Stimulated activated CD8-positive, alpha-beta memory T cell treated with anti-CD3 and anti-CD28 coated beads, Interleukin-2, amount 100 ng/mL, for 1 hour (primary cell): ENCODE measurements at places on chromosomes 2 and 18.

DNA sequence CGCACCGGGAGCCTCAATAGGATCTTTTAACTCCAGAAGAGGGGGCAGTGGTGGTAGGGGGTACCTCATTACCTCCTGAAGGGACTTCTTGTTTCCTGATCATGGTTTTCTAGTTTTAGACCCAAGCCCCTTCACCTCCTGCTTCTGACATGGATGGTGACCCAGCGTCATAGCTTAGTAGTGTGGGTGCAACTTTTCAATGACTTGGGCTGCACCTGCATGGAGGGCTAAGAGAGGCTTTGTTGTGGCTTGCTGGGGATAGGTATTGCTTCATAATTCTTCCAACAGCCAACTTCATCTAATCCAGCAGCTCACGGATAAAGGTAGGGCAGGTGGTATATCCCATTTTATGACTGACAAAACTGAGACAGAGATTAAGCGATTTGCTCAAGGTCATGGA lies 3.0 kb downstream of the SLC1A4 start:
- DNase-seq = no peak

GRCh38 chr2:220628252-220628651 lies 943.9 kb downstream of the EPHA4 start:
- DNase-seq = no peak

DNA sequence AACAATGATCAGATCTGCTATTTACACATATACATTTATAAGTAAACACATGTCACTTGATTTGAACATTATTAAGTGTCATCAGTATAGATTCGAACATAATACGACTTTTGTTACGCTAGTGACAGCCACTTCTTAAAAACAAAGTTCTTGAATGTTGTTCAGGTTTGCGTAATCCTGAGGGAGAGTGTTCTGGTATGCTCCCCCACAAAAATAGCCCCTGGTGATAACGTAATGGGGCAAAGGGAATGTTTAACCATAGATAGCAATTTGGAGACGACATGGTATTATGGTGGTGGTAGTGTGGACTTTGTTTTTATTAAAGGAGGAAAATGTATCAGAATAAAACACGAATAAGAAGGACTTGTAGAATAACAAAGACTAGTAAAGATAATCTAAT lies 90.6 kb downstream of the PLEKHM3 start:
- DNase-seq = no peak

DNA sequence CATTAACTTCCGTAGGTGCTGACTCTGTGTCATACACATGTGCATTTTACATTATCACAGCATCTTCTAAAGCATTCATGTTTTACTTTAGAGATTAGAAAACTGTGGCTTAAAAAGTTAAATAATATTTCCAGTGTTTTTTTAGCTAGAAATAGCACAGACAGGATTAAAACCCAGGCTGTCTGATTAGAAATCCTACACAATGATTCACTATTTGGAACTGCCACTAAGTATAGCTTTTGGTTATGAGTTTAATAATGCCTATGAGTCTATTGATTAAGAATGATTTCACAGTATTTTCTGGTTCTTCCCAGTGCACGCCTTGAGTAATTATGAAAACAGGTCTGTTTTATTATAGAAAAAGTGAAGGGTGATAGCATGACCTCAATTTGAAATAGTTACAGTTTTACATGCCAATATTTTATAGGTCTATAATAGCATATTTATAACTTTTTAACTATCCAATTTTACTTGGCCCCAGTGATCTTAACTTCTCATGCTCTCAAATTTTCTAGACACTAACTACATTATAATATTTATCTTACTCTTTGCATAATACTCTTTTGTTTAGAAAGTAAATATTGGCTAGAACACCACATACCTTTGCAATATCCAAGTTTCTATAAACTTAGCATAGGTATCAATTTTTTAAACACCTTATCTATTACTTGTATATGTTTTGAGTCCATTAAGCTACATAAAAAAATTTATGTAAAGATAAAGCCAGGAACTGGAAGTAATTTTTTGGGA lies 313.2 kb downstream of the RND3 start:
- DNase-seq = no peak

DNA sequence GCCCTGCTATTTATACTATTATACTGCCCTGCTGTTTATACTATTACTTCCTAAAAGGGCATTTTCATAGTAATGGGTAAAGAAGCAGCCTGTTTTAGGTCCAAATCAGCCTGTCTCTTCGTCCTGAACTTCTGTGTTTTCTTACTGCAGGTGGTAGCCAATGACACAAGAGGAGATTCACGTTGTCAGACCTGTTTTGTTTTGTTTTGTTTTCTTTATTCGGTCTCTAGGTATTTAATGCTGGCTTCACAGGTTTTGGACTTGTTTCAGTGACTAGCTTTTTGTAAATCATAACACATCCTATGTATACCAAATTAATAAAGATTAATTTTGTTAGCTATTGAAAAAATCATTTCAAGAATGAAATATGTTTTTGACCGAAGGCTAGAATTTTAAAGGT lies 116.4 kb downstream of the MAP3K20 start:
- no peak for DNase-seq

DNA sequence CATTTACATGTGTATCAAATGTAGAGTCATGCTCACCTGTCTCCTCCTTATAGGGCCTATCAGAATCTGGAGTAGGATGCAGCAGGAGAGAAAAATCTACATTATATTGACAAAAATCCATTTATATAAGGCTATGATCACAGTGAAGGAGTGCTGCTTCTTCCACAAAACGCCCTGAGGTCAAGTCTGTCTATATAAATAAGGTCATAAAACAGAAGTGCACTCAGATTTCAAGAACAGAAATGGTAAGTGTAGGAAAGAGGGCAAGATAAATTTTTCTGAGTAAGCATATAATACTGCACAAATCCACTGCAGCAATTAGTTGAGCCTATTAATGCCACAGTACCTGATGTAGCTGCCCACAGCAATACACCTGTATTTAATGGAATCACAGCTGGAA lies 51.8 kb downstream of the COL5A2 start:
- DNase-seq = no peak

- no peak for DNase-seq
Measured at GRCh38 chr2:170229125-170229524, 51.2 kb downstream of the MYO3B start.

DNA sequence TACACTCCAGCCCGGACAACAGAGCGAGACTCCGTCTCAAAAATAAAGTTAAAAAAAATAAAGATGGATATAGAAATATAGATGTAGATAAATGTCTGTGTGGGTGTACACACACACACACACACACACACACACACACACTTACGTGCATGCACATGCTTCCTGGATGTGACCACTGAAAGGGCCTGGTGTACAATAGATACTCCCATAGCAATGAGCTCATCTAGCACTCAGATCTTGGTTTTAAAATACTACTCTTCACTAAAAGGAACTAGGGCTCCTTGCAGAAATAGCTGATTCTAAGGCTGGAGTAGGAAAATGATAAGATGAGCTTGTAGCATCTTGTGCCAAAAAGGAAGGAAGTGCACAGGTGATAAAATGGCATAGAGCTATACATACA lies 39.1 kb downstream of the ROCK2 start:
- DNase-seq = no peak
